Activated CD4-positive, CD25-positive, alpha-beta regulatory T cell (primary cell): ENCODE measurements at places on chromosomes 5 and 9.
A peak's percentile ranks its signal among the peaks of the same experiment; 100 is the strongest.

GRCh38 chr9:121690766-121691165 is 39.3 kb downstream of the DAB2IP start:
- DNase-seq = no peak

DNA sequence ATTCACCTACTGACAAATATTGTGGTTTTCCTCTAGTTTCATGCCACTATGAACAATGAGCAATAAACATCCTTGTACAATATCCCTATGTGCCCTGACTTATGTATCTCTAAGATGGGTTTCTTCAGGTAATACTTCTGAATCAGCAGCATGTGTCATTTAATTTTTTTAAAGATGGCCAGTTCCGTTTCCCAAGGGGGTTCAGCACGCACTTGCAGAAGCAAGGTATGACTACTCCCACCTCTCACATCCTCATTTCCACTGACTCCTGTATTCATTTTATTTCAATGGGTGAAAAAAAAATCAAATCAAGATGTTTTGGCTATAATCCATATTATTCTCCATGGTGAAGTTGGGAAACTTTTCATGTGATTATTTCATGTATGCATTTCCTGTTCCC is 14.7 kb upstream of the ADAMTS19 start:
- no peak for DNase-seq

GRCh38 chr5:9320652-9321051 is 225.2 kb downstream of the SEMA5A start:
- no peak for DNase-seq

DNA sequence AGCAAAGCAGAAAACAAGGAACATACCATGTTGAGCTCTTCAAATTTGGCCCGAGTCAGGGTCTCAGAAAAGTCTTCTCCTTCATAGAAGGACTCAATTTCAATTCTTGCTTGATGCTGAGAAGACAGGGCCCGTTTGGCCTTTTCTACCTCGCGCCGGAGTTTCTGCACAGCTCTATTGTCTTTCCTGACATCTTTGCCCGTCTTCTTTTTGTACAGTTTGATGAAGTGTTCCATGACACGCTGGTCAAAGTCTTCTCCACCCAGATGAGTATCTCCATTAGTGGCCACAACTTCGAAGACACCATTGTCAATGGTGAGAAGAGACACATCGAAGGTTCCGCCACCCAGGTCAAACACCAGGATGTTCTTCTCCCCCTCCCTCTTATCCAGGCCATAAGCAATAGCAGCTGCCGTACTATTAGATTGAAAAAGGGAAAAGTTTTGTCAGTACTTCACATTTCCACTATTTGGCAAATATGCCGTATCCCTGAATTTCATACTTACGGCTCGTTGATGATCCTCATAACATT is 2.2 kb downstream of the HSPA5 start:
- DNase-seq = no peak

DNA sequence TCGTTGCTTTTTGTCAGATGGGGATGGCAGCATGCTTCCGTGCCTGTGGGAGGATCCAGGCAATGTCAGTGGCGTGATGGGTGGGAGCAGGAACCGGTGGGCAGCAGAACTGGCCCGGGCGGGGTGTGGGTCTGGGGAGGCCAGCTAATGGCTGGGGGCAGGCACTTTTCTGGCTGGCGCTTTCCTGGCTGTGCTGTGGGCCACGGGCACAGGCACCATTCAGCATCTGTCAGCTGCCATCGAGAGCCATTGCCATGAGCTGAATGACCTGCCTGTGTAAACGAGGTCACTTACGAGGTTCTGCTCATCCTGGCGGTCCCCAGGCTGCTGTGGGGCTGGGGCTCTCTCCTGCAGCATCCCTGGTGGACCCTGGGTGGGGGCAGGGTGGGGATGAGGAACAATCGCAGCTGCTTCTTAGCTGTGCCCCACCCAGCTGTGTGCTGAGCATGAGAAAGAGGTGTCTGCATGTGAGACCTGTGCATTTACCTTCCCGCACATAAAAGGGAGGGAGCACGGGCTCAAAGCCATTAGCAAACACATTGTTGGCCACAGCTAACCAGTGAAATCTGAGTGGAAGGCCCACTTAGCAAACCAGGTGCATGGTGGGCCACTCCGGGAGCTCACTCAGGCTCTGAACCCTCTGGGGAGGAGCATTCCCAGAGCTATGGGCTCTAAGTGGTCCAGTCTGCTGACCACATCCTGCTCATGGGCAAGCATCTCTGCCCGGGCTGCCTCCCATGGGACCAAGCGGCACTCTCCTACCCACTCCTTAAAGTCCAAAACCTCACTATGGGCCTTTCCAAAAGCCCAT is 41.3 kb upstream of the OLFM1 start:
- DNase-seq = no peak

DNA sequence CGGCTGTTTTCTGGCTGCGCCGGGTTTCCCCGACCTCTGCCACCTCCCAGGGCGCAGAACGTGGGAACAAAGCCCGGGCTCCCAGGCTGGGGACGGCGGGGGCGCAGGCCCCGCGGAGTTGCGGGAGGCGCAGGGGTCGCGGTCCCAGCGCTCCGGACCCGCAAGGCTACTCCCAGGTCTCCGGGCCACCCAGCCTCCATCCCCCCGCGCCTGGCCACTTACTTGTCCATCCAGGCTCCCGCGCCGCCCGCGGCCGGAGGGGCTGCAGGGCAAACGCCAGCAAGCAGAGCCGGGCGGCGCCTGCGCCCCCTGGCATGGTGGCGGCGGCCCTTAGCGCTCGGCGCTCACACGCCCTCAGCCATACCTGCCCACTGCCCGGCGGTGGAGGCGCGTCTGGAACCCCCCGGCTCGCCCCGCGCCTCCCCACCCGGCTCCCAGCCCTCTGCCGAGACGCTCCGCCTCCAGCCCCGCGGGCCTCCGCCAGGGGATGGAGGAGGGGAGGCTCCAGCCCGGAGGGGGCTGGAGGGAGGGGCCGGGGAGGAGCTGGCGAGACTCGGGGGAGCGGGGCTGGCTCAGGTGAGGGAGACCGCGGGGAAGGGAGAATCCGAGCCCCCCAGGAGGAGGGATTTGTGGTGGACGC is at the start of gene ADAM19:
ADAM19 (minus strand) TSS at position 395 of the 640 bp plus-strand sequence; CDS start at position 316, 79 bp downstream.
- peak; percentile 39 for DNase-seq

GRCh38 chr5:32928761-32929160 is 217.6 kb downstream of the NPR3 start:
- no peak for DNase-seq

DNA sequence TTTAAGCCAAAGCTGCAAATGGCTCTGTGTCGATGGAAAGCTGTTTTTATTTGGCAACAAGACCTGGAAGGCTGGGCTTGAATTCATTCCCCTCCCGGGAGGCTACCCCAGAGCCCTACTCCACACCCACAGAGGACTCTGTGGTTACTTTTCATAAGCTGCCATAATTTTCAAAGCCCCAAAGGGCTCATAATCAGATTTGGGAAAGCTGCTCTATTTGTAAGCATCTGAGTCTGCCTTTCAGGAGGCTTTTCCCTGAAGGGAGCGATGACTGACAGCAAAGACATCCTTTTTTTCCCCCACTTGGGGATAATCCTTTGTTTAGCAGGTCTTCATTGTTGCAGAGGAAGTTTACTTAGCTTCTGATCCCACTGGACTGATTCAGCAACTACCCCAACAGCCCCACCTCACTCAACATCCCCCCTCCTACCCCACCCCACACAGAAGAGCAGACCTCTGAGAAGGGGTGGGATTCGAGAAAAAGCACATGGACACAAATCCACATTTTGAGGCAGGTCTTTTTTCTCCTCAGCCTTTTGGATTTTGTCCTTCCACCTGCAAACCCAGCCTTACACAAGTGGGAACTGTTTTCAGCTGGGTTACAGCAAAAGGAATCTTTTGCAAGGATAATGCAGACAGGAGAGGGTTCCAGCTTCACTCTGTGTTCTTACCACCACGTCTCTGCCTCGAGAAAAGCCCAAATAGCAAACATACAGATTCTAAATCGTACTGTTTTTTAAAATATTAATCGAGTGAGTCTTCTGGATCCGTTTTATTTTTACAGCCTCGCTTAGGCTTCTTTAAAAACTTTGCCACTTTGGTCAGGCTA is 244.4 kb upstream of the TUT7 start:
- no peak for DNase-seq

DNA sequence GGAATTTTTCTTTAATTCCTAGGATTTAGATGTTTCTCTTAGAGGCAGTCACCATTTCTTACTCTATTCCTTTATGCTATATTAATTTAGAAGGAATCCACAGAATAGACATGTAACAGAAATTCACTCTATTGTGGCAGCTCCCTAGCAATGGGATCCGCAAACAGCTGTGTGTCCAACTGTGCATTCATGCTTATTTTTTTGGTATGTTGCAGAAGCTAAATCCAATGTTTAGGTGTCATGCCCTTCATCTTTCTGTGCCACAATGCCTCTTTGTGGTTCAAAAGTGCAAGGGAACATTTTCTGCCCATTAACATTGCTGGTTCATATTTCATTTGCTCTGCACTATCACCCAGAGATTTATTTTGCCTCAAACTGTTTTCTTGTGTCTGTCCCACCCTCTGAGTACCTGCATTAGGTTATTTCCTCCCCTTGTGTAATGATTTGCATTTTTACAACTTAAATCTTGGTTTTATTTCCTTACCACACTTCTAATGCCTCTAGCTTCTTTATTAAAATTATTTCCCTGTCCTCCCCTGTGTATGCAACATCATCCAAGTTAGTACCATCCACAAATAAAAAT is 816.5 kb downstream of the EFNA5 start:
- DNase-seq = no peak
